ENCODE measurements at places on chromosomes 2 and 18. TPM values are rescaled to one million over a fixed set of nuclear protein-coding genes. Genes with fewer than 3 reads are reported as not detected.

The DUSP2 gene
- total RNA-seq, result 1.8 TPM

DNA sequence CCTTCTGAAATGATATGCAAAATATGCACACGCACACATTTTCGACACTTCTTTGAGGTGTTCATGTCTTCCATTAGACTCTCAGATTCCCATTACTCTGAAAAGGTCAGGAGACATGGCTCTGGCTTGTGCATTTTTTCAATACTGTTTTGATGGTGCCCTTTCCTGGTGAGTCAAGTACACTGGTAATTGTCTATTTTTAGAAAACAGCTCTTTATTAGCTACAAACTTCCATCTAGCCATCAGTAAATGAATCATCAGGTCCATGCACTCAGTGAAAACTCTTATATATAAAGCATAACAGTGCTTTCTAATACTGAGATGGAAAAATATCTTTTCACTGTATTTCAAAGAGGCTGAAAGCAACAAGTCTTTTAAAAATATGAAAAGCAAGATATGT is 194.9 kb downstream of the GALNT1 start:
- no peaks in the 10 kb centered on the region for H3K27me3 ChIP-seq
- no peak overlapping the region for H3K27ac ChIP-seq
- H3K4me1 ChIP-seq, result no peaks in the 10 kb centered on the region
- no peak overlapping the region for H3K4me3 ChIP-seq
- H3K36me3 ChIP-seq, result no peaks in the 10 kb centered on the region

- no peak overlapping the region for H3K4me3 ChIP-seq
- H3K4me1 ChIP-seq, result no peaks in the 10 kb centered on the region
- no peak overlapping the region for H3K27ac ChIP-seq
- no peaks in the 10 kb centered on the region for H3K36me3 ChIP-seq
Observed at GRCh38 chr2:58629545-58630119, 388.5 kb upstream of the FANCL start.

- peaks cover 12% of the 10 kb centered on the region for H3K27me3 ChIP-seq
- no peaks in the 10 kb centered on the region for H3K4me1 ChIP-seq
- H3K36me3 ChIP-seq, result no peaks in the 10 kb centered on the region
Observed at GRCh38 chr2:113167115-113167932, 6.4 kb upstream of the PSD4 start.

DNA sequence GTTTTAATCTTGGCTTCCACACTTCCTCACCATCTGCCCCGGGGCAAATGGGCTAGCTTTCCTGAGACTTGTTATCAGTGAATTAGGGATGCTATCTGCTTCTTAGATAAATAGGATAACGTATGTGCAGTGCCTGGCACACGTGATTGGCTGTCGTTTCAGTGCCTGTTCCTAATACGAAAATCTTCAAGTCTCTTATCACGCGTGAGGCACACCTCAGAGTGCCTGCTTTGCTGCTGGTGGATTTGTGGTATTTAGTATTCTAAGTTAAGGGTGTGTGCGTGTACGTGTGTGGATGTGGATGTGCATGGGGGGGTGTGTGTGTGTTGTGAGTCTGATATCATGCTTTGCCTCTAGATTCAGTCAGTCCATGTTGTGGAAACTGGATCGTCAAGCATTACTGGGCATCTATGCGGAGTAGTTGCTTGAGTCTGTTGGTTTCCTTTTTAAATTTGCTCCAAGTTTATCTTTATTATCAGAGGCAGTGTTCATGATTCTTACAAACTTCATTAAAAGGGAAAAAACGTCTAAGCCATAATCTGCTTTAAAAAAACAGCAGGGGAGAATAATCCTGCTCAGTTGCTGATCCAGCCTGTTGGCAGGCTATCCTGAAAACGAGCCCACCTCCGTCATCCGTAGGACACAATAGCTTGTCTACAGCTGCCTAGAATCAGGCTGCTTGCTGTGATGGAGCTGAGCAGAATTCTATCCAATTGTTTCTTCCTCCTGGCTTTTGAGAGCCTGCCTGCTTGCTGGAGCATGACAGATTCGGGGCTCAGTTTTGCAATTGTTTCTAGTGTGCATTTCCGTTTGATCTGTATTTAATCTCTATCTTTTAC is 6.6 kb downstream of the SH3RF3 start:
- H3K36me3 ChIP-seq, result no peaks in the 10 kb centered on the region
- H3K4me3 ChIP-seq, result no peak overlapping the region
- no peak for DNase-seq
- no peaks in the 10 kb centered on the region for H3K27me3 ChIP-seq

GRCh38 chr2:105617631-105618350 is 126.9 kb upstream of the NCK2 start:
- no peak overlapping the region for H3K4me3 ChIP-seq
- H3K27me3 ChIP-seq, result peaks cover 27% of the 10 kb centered on the region
- no peak overlapping the region for H3K27ac ChIP-seq
- H3K36me3 ChIP-seq, result no peaks in the 10 kb centered on the region
- no peaks in the 10 kb centered on the region for H3K4me1 ChIP-seq

DNA sequence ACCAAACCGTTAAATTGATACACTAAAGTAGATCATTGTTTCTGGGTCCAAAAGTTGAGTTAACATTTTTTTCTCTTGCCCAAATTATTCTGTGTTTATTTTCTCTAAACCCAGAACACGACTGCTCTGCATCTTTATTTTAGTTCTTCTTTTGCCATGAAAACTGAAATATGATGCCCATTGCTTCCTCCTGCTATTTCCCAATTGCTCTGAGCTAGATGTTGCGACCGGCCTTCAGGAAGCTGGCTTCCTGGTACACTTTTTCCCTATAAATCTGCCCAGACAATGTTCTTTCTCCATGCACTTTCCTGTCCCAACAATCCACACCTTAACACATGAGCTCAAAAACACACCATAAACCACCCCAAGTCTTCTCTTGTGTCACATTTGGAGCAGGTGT is 501.4 kb downstream of the FBXO15 start:
- H3K4me3 ChIP-seq, result no peak overlapping the region
- peak; percentile 36 for DNase-seq
- no peaks in the 10 kb centered on the region for H3K27me3 ChIP-seq
- H3K4me1 ChIP-seq, result peaks cover 15% of the 10 kb centered on the region

- no peaks in the 10 kb centered on the region for H3K36me3 ChIP-seq
- no peak overlapping the region for H3K27ac ChIP-seq
- DNase-seq, result peak; percentile 15
- no peaks in the 10 kb centered on the region for H3K4me1 ChIP-seq
- H3K4me3 ChIP-seq, result no peak overlapping the region
Observed at GRCh38 chr18:51011709-51012108, 18.3 kb upstream of the SMAD4 start.

The RTP5 gene
- total RNA-seq, result not detected

The ABCG8 gene
- total RNA-seq, result not detected

- H3K27me3 ChIP-seq, result peaks cover 87% of the 10 kb centered on the region
- peak; percentile 9 for DNase-seq
- no peak within 1 kb of the TSS for H3K27ac ChIP-seq
- H3K36me3 ChIP-seq, result no peaks in the 10 kb centered on the region
Observed at GRCh38 chr2:176128982-176129796, at the start of gene HOXD8. HOXD8 (plus strand) TSS chr2:176129705; CDS start chr2:176130367, 662 bp downstream.

DNA sequence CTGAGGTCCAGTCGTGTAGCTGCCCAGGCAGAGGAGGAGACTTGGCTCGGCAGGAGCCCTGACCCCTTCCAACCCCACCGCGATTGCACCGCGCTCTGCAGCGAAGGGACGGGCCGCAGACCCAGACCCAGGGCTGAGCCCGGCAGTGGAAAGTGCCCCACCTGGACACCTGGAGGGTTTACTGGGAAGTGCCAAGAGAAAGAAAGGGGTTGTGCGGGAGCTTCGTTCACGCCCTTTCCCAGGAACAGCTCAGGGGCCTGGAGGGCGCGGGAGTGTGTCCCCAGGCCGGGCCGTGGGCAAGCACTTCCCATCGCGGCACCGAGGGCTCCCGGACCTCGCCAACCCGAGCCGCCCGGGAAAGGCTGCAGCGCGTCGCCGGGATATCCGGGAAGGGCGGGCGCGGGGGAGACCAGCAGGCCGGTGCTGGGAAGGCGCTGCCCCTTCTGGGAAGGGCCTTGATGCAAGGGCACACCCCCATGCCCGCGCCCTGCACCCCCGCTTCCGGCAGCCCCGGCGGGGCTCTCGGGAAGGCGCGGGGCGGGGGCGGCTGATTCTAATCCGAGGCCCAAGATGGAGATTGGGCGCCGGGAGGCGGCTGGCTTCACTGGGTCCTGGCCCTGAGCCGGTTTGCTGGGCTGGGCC is 36.1 kb upstream of the MRPL33 start:
- peak overlapping the region; percentile 17 for H3K4me3 ChIP-seq
- DNase-seq, result peak; percentile 54

- peak; percentile 31 for DNase-seq
- H3K4me1 ChIP-seq, result peaks cover 8% of the 10 kb centered on the region
- H3K27ac ChIP-seq, result no peak overlapping the region
- H3K36me3 ChIP-seq, result no peaks in the 10 kb centered on the region
- H3K4me3 ChIP-seq, result no peak overlapping the region
Observed at GRCh38 chr18:61943175-61943964, 50.6 kb upstream of the RNF152 start.

DNA sequence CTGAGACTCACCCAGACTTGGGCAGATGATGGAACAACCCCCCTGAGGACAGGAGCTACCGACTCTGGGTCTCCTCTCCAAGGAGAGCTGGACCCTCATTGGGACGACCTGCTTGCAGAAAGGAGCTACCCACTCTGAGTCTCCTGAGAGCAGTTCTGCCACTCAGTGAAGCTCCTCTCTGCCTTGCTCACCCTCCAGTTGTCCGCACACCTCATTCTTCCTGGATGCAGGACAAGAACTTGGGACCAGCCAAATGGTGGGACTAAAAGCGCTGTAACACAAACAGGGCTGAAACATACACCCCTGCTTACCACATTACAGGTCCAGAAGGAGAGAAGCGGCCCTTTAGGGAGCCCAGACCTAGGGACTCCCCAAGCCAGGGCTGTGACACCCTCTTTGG is 124.9 kb upstream of the CCDC150 start:
- no peak overlapping the region for H3K4me3 ChIP-seq
- no peak overlapping the region for H3K27ac ChIP-seq
- DNase-seq, result no peak
- no peaks in the 10 kb centered on the region for H3K36me3 ChIP-seq

DNA sequence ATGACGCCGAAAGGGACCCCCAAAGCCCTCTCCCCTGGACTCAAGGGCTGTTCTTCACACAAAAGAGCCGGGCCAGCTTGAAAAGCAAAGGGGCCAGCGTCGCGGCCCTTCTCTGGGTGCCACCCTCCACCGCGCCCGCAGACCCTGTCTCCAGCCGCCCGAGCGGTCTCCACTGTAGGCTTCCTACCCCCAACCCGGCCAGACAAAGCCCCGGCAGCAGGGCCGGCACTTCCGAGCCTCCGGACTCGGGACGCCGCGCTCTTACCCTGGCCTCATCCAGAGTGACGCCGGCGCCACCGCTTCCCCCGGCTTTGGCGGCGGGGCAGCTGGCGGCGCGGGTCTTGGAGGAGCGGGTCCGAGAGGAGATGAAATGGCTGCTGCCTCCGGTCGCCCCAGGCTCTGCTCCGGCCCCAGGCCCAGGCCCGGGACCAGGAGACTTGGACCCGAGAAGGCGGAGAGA is 603 bp downstream of the ATAD2B start:
- no peaks in the 10 kb centered on the region for H3K4me1 ChIP-seq
- no peaks in the 10 kb centered on the region for H3K27me3 ChIP-seq
- peak overlapping the region; percentile 96 for H3K27ac ChIP-seq
- peak overlapping the region; percentile 88 for H3K4me3 ChIP-seq

The TCF7L1 gene
- 0.72 TPM for total RNA-seq

The CXCR4 gene
- total RNA-seq, result not detected

The RAD51AP2 gene
- total RNA-seq, result not detected

The SERPINB3 gene
- total RNA-seq, result not detected

DNA sequence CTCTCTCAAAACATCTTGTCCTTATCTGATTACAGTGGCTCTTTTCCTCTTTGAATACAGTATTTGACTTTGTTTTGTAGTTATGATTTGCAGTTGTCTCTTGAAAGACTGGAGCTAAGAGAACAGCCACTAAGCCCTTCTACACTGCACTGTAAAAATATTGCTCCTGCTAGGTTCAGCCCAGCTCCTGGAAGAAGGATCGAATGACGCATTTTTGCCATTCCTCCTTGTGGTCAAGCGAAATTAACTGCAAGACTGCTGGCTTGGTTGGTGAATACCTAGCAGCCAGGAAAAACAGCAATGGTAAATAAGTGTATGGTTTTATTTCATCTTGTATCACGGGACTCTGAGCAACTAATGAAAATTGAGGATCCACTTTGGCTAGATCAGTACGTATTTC is 407.8 kb upstream of the CDH2 start:
- H3K4me1 ChIP-seq, result peaks cover 1% of the 10 kb centered on the region
- H3K27ac ChIP-seq, result no peak overlapping the region

DNA sequence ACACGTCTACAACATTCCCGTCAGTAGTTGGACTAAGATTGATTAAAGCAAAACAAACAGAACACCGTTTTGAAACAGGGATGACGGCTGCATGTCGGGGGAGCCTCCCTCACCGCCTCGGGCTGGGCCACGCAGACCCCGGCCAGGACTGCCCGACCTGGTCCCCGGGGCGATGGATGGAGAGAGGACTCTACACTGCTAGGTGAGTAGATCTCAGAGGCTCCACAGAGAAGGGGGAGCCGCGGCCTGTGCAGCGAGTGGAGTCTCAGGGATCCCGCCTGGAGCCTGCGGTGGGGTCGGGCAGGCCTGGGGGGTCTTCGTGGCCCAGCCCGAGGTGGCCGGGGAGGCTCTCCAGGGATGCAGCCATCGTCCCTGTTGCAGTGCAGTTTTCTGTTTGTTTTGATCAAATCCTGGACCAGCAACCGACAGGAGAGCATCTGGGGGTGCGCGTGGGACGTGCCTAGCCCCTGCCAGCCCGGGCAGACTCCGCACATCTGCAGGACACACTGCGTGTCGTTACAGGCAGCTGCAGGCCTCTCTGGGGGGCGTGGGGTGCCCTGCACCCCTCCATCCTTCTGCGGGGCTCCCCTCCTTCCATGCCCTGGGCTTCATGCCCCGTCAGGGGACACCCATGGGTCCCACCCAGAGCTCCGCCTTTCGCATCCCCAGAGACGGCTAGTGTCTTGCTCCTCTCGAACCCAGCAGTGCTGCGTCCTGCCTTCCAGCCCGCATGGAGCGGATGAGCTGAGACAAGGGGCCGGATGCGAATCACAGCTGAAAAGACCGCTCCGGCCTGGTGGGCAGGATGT is 143.6 kb downstream of the RTP5 start:
- no peak overlapping the region for H3K27ac ChIP-seq
- DNase-seq, result no peak

All from IMR-90 (cell line).